ENCODE measurements at places on chromosomes 12 and 14.

DNA sequence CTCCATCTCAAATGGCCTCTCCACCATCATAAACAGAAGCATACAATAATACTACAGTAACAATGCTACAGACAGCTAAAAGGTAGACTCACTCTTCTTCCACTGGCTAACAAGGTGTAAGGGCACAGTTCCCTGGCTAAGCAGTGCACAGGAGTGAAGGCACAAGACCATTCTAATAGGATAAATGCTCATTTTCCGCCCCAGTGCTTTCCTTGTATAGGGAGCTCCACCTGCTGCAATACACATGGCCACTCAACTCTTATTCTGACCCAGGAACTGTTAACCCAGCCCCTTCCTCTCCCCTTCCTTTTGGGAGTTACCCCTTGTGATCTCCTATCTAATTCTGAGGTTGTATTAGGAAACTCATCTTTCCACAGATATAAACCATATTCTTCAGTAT, 124.6 kb downstream of the KCNK10 start:
- DNase-seq: no peak

GRCh38 chr14:89393222-89393745, 23.7 kb downstream of the FOXN3 start:
- DNase-seq: no peak

GRCh38 chr12:103705098-103705497, 118.0 kb downstream of the STAB2 start:
- no peak for DNase-seq

- DNase-seq: no peak
These were observed 5.8 kb downstream of the LRIG3 start for GRCh38 chr12:58914457-58914856.

DNA sequence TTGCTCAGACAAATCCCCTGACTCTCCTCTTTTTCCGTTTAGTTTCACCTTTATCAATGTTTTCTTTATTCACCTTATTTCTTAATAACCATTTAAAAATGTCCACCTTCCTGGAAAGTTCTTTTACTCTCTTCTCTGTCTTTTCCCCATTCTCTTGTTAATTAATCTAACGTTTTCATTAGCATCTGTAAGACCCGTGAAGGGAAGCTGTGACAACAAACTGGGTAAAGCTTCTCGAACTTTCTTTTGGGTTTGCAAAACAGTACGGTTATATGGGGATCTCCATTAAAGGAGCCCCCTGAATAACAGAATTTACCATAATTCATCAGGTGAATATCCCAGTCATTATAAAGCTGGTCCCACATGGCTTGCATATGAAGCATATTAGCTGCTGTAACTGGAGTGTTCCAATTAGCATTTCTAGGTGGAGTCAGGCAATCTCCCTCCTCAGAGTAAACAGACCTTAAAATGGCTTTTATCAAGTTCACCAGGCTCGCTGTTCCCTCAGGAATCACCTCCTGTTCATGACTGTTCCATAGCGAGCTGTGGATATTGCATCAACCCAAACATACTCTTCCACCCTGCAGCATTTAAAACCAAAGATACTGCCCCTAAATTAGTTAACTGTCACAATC, 42.4 kb downstream of the TMEM30B start:
- DNase-seq: no peak

DNA sequence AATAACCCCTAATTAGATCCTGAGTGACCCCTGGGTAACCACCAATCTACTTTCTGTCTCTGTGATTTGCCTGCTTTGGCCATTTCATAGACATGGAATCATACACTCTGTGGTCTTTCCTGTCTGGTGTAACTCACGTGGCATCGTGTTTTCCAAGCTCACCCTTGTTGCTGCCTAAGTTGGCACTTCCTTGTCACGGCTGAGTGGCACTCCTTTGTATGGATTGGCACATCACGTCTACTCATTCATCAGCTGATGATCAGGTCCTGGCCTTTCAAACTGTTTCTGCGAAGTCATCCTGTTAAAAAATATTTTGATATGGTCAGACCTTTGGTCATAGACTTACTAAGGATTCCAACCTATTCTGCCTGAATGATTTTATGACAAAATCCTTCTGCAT, 87.7 kb downstream of the GLT1D1 start:
- DNase-seq: no peak

- no peak for DNase-seq
These were observed 6.9 kb downstream of the C1QL4 start for GRCh38 chr12:49330032-49330619.

Measured in CD4-positive, alpha-beta memory T cell (primary cell).